A549 treated with DMSO at 1 μM for 4 hours (cell line): ENCODE measurements at places on chromosomes 13 and 19. TPM values are rescaled to one million over a fixed set of nuclear protein-coding genes. Genes with fewer than 3 reads are reported as not detected.

Gene CEACAM21
- total RNA-seq = not detected in 5 replicates

Gene PSPN
- total RNA-seq = 0.41 to 1.1 TPM (median 0.88 TPM) in 5 replicates

Gene ZFR2
- total RNA-seq = 0.16 to 0.31 TPM (median 0.30 TPM) in 3 of 5 replicates, not detected in the others

Gene LILRA1
- total RNA-seq = not detected in 5 replicates
